NCI-H1048 (cell line): ENCODE measurements at places on chromosomes 6 and 20.

- DNase-seq, result no peak
Observed at GRCh38 chr20:11716239-11716944, 201.3 kb upstream of the BTBD3 start.

DNA sequence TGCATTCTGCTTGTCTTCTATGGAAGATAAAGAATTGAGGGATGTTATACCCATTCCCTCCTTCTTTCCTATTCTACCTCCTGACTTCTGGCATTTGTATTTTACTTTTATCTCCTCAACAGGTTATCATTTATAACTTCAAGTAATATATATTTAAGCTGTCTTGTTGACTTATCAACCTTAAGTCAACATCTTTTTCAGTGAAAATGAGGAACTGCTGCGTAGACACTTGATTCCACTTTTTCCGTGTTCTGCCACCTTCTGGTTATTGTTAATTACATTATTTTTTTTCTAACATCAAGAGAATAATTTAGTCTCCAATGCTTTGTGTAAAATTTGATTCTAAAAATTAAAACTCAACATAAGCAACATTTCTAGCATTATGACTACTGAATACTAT, 107.5 kb downstream of the PRKN start:
- DNase-seq, result no peak

DNA sequence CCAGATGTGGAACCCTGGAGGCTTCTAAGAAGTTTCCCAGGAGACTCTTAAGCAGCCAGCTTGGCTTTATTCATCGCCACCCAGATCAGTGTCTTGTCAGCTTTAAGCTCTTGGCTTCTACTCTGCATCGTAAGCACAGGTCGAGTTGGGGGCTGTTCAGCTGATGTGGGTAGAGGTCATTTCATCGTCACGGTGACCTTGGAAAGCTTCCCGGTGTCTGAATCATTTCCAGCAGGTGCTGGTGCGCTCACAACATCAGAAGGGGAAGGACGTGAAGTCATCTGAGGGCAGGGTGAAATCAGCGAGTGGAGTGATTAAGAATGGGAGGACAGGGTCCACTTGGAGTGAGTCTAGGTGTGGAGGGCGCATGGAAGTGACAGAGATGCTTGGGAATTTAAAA, 112.6 kb downstream of the SASH1 start:
- no peak for DNase-seq

GRCh38 chr6:142531727-142532126, 229.9 kb downstream of the ADGRG6 start:
- no peak for DNase-seq

DNA sequence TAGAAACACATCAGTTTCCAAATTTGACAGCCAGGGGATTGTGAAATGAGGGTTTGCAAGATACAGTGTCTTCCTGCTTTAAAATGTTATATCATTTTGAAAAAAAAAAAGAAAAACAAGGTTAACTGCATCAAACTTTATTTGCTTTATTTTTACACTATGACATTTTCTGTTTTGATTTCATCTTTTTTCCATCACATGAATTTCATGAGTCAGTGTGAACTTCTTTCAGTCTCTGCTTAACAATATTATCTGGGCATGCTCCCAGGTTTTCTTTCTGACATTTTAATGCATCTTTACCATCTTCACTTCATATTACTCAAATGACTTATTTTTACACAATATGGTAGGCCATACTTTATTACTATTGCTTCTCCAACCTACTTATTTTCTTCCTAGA, 1.9 kb downstream of the NCOA7 start:
- DNase-seq, result no peak

GRCh38 chr20:48621376-48622078, 206.3 kb downstream of the PREX1 start:
- no peak for DNase-seq

DNA sequence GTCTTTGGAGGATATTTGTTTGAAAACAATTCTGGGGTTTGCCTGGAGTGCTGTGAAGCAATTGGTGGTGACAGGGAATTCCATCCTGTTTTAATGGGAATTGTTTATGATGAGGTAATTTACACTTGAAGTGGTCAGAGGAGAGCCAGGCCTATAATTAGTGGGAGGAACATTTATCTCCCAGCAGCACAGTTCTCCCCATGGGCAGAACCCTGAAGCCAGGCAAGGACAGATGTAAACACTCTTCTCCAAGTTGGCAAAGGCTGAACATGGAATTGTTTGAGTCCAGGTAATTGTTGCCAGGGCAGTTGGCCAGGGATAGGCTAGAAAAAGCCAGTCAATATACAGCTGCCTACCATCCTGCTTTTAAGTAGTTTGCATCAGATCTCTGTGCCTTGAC, 789.7 kb downstream of the FRK start:
- no peak for DNase-seq

GRCh38 chr20:50580016-50580747, 70.0 kb downstream of the PTPN1 start:
- no peak for DNase-seq

DNA sequence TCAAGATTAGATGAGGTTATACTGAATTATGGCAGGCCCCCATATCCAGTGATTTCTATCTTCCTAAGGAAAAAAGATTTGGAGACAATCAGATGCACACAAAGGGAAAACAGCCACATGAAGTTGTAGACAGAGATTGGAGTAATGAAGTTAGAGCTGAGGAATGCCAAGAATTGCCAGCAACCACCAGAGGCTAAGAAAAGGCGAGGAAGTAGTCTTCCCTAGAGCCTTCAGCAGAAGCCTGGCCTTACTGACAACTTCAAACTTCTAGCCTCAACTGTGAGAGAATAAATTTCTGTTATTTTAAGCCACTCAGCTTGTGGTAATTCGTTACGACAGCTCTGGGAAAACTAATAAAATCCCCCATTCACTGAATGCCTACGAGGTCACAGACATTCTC, 473.9 kb downstream of the COL12A1 start:
- DNase-seq, result no peak

DNA sequence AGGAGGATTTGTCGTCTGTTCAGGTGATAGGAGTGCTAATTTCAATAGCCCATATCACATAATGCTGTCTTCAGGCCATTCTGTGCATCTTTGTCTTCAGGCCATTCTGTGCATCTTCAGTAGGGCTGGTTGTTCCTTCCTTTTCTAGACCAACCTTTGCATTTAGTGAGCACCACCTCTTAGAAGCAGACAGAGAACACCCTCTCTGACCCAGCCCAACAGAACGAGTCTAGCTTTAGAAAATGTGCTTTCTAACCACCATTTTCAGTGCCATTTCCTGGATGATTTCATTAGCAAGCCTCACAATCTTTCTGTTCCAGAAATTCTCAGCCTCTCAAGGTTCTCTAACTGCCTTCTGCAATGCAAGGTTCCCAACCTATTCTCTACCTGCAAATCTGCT, 215.3 kb upstream of the KCNQ5 start:
- DNase-seq, result no peak

GRCh38 chr20:57262301-57262700, 4.1 kb downstream of the BMP7 start:
- no peak for DNase-seq

DNA sequence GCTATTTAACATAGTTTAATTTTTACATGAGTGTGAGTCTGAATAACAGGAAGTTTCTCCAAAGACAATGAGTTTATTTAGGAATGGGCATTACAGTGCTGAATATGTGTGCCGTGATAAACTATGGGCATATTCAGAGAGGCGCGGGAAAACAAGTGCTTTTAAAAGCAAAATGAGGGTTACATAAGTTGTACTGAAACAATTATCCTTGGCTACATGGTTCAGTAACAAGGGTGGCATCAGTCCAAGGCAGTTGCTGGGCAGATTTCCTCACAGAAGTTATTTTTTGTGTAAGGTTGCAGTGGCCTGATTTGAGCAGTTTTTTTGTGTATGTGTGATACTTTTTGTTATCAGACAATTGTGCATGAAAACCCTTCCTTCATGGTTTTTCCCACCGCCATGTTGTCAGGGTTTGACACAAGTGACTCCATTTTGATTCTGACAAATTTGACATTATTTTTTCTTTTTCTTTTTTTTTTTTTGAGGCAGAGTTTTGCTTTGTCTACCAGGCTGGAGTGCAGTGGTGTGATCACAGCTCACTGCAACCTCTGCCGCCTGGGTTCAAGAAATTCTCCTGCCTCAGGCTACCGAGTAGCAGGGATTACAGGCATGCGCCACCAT, 22.3 kb upstream of the PXDC1 start:
- DNase-seq, result no peak

DNA sequence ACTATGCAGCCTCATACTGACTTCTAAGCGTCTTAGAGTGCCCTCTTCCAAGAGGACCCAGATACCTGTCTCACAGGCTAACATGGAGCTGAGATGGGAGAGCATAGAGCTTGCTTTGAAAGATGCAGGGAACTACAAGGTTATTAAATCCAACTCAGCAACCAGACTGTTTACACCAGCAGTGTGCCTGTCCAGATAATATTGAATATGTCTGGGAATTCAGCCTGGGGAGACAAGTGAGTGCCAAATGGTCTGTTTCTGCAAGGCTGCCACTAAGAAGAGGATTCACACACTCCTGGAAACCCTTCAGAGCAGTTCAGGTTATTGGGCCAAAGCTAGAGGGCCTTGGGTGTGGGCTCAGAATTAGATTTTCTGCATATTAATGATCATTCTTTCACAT, 547.8 kb downstream of the PTPRT start:
- DNase-seq, result no peak

DNA sequence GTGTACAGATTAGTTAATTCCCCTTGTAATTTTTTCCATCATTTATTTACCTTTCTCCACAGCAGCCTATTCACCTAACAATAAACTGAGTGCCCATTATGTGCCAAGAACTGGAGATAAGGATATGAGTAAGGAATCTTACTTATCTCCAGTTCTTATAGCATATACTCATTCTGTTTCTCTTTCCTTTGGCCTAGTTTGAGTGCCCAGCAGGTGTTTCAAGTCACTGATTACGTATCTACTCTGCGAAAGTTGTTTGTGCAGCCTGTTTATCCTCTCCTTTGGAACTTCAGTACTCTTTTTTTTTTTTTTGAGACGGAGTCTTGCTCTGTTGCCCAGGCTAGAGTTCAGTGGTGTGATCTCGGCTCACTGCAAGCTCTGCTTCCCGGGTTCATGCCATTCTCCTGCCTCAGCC, 17.3 kb upstream of the POU5F1 start:
- no peak for DNase-seq

DNA sequence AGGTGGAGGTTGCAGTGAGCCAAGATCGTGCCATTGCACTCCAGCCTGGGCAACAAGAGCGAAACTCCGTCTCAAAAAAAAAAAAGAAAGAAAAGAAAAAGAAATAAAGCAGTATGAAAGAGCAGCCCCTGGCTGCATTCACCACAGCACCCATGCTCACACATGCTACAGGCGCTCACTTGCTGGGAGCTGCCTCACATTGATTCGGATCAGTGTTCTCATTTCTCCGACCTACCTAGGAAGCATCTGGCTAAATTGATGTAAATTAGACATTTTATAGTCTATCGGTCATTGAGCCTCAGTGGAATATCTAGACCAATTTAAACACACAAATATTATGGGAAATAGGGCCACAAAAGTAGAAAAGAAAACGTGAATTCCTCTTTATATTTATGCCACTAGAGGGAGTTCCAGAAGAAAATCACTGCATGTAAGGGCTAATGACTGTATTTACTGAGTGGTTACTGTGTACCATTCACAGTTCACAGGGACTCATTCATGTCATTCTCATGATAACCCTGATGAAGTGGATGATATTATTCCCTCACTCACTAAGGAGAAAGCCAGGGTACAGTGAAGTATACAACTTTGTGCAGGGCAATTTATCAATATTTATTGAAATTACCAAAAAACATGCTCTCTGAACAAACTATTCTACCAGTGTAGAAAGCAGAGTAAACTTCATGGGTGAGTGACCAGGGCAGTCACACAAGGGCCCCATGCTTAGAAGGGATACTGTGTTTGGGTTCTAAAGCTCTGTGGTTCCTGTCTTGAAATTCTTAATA, 5.3 kb upstream of the MOG start:
- DNase-seq, result no peak

- DNase-seq, result no peak
Observed at GRCh38 chr20:60341062-60341461, 382.8 kb downstream of the CDH26 start.

DNA sequence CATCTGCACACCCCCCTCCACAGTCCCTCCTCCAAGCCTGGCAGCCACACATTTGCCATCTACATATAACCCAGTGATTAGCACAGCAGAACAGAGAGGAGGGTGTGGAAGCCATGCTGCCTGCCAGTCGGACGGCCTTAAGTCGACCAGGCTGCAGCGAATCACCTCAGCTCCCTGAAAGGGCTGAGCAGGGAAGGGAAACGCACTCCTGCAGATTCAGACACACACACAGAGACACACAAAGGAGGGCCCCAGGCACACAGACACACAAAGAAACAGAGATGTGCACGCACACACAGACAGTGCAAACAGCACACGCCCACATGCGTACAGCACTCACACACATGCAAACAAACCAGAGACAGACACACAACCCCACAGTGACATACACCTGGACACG, 11.2 kb upstream of the SIRPA start:
- no peak for DNase-seq

- DNase-seq, result no peak
Observed at GRCh38 chr20:17806739-17807441, 107.1 kb downstream of the BANF2 start.

DNA sequence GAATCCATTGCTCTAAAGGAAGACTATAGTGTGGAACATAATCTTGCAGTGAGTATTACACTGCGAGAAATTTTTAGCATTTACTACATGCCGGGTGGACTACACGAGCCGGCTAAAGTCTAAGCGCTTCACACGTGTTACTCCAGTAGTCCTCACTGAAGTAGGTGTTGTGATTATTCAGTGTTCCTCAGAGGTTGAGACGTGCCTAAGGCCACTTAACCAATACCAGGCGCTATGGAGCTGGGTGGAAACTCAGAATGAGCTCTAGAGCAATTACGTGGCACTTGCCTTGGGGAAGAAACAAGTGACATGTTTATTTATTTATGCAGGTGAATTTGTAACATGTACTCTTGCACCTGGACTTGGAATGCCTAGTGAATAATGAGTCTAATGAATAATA, 46.4 kb downstream of the SASH1 start:
- DNase-seq, result no peak

DNA sequence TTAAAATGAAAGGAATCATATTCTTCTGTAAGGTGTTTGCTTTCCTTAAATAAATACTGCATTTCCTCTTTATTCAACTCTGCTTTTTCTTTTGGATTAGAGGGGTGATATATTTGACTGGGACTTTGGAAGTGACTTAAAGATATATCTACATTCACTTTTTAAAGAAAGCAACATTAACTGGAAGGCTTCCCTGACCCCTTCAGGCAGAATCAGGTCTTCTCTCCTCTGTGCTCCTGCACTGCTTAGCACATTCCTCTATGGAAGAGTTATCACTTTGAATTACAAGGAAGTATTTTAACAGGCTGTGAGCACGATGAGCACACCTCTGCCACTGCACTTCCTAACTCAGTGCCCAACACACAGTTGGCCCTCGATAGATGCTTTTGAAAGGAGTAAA, 59.2 kb upstream of the POU3F2 start:
- no peak for DNase-seq

- DNase-seq, result no peak
Observed at GRCh38 chr6:149458196-149458595, 26.6 kb downstream of the ZC3H12D start.

GRCh38 chr6:162099685-162100084, 627.9 kb downstream of the PRKN start:
- no peak for DNase-seq
